ENCODE measurements at places on chromosomes 4 and X. TPM values are rescaled to one million over a fixed set of nuclear protein-coding genes. Genes with fewer than 3 reads are reported as not detected.

DNA sequence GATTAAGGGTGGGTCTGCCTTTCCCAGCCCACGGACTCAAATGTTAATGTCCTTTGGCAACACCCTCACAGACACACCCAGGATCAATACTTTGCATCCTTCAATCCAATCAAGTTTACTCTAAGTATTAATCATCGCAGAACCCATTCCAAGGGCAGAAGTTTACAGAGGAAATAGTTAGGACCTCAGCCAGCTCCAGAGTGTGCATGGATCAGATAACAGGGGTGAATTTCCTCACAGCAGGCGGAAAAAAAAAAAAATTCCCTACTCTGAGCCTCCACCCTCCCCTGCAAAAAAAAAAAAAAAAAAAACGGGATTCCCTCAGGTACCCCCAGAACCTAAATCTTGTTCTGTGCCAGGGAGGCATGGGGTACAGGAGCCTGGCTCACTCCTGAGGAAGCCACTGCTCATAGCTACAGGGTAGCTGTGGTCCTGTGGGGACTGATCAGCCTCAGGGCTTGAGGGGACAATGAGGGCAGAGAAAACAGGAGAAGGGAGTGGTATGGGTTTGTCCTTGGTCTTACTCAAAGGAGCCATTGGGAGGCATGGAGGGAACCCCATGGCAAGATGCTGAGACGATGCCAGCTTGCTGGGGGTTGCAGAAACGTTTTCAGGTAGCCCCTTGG lies 113.0 kb downstream of the DHRSX start:
- H3K4me1 ChIP-seq, result no peaks in the 10 kb centered on the region
- peaks cover 28% of the 10 kb centered on the region for H3K36me3 ChIP-seq
- no peak overlapping the region for H3K27ac ChIP-seq
- no peak overlapping the region for H3K4me3 ChIP-seq
- DNase-seq, result no peak
- H3K27me3 ChIP-seq, result no peaks in the 10 kb centered on the region

GRCh38 chr4:5964030-5964429 lies 54.2 kb downstream of the C4orf50 start:
- H3K4me1 ChIP-seq, result no peaks in the 10 kb centered on the region
- H3K27me3 ChIP-seq, result peaks cover 37% of the 10 kb centered on the region
- H3K4me3 ChIP-seq, result no peak overlapping the region
- no peaks in the 10 kb centered on the region for H3K36me3 ChIP-seq
- H3K27ac ChIP-seq, result no peak overlapping the region

- peaks cover 3% of the 10 kb centered on the region for H3K4me1 ChIP-seq
- H3K27ac ChIP-seq, result no peak overlapping the region
- no peak for DNase-seq
- no peak overlapping the region for H3K4me3 ChIP-seq
- no peaks in the 10 kb centered on the region for H3K36me3 ChIP-seq
Observed at GRCh38 chr4:113179996-113180395, 130.5 kb downstream of the ANK2 start.

DNA sequence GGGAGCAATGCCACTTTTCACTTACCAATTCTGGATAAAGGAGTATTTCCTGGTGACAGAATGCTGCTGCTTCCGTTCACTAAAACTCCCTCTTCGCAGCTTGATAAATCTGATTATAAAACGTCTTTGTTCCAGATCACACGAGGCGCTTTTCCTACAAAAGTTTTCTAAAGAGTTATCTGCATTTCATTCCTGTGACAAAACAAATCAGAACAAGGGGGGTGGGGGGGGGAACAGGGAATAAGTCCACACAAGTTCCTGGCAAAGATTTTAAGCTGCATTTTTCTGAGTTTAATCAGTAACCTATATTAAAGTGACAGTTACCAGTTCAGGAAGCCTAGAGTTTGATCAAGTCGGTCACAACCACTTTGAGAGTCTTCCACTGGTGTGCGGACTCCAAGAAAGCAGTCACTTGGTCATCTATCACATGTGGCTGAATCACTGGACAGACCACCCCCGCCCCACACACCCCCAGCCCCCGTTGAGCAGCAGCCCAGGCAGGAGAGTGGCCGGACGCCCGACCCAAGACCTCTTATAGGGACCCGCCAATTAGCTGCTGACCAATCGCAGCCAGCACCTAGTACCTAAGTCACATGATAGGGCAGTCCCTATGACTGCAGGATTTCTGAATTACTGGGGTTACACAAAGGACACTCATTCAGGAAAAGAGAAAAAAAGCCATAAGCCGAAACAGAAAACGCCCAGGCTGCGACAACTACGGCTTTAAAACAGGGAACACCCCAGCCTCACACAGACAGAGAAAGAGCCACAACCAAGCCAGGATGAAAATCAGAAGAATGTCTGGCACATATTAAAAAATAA lies 569.3 kb upstream of the DIPK2B start:
- peak overlapping the region; percentile 49 for H3K4me3 ChIP-seq
- no peaks in the 10 kb centered on the region for H3K27me3 ChIP-seq

DNA sequence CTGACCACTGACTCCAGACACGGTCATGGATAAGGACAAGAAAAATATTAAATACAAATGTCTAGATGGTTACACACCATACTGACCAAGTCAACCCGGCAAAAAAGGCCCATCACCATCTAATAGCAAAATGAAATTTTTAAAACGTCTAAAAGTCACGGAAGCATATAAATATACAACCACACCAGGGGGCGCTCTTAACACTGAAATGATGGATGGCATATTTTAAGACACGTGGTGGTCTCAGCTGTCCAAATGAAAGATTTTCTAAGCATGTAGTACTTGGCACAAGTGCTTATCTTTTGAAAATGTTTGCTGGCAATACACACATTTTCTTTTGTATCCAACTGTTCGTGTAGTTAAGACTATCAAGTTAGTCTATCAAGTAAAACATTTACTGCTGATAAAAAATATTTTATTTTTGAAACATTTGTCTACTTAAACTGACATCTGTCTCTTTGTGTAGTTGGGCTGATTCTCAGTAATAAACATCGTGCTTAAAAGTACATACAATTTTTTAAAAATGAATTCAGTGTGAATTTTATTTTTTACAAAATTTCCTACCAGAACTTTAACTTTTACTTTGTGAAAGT lies 64.6 kb downstream of the COX7B2 start:
- no peak overlapping the region for H3K27ac ChIP-seq
- H3K36me3 ChIP-seq, result no peaks in the 10 kb centered on the region
- DNase-seq, result no peak
- H3K4me1 ChIP-seq, result no peaks in the 10 kb centered on the region
- H3K27me3 ChIP-seq, result no peaks in the 10 kb centered on the region

DNA sequence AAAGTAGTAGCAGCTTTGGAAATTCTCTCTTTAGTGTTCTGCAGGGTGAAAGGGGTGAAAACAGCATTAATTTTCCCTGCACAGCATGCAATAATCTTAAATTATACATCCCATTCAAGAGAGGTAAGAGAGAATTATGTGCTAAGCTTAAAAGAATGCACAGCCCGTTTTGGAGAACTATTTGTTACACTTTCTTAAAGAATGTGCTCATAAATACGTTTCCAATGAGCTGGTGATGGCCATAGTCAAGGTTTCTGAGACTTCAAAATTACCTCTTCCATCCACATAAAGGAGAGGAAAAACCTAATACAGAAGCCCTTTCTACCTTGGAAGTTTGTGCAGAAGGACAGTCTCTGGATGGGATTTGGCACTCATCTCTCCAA lies 766.7 kb upstream of the TENM3 start:
- no peak for DNase-seq
- no peak overlapping the region for H3K27ac ChIP-seq
- no peaks in the 10 kb centered on the region for H3K36me3 ChIP-seq
- H3K4me1 ChIP-seq, result no peaks in the 10 kb centered on the region
- H3K27me3 ChIP-seq, result no peaks in the 10 kb centered on the region

DNA sequence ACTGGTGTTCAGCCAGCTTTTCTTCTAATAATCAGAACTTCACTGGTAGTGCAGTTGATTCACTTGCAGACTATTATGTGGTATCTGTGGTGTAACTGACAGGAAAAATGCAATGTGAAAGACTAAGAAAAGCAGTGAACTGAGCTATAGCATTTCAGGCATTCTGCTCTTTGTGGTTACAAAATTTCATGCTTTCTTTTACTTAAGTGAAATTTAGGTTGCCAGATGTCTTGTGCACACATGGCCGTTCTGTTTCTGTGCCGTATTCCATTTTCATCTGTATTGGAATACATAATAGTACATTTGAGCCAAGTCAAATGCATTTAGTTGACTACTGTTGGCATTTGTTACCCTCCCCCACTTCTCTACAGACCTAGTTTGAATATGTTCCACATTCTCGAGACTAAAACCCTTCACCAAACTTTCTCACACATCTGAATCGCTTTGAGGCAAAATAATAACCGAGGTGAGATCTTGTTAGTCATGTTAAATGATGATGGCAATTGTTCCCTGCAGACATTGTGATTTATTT lies 8.2 kb downstream of the RTL3 start:
- no peak for DNase-seq
- no peaks in the 10 kb centered on the region for H3K27me3 ChIP-seq
- H3K4me1 ChIP-seq, result peaks cover 32% of the 10 kb centered on the region
- no peak overlapping the region for H3K27ac ChIP-seq
- H3K36me3 ChIP-seq, result no peaks in the 10 kb centered on the region

DNA sequence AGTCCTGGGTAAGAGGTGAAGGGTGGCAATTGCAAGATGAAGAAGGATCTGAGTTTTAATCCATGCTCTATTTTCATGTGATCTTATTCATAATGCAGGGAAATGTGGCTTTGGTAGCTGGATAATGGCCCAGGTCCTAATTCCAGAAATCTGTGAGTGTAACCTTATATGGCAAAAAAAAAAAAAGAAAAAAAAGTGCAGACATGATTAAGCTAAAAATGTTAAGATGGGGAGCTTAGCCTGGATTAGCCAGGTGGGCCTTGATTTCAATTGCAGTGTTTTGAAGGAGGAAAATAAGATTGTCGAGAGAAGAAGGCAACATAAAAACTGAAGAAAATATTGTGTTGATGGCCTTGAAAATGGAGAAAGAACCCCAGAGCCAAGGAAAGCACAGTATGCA lies 867.7 kb upstream of the HS3ST1 start:
- H3K27me3 ChIP-seq, result no peaks in the 10 kb centered on the region
- no peak for DNase-seq
- H3K27ac ChIP-seq, result no peak overlapping the region
- H3K36me3 ChIP-seq, result no peaks in the 10 kb centered on the region

DNA sequence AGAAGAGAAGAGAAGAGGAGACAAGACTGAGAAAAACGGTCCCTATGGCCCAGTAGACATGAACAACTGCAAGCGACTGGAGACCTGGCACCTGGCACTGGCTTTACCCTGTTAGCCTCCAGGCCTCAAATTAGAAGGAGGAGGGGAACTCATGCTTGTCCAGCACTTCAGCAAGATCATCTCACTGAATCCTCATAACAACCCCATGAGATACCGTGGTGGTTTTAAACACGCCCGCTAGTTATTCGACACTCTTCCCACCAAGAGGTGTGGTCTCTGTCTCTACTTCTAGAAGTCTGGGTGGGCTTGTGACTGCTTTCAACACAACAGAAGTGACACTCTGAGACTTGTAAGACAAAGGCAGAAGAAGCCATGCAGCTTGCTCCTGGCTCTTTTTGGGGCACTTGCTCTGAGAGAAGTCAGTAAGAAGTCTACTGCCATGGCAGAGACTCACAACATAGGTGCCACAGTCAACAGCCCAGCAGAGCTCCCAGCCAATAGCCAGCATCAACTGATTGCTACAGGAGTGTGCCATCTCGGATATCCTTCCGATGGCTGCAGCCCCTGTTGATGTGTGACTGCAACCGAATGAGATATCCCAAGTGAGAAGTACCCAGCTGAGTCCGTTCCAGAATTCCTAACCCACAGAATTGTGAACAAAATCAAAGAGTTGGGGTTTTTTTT lies 34.0 kb upstream of the BCOR start:
- no peak overlapping the region for H3K4me3 ChIP-seq
- H3K27ac ChIP-seq, result peak overlapping the region; percentile 73
- H3K27me3 ChIP-seq, result no peaks in the 10 kb centered on the region
- H3K4me1 ChIP-seq, result peaks cover 12% of the 10 kb centered on the region

- no peaks in the 10 kb centered on the region for H3K27me3 ChIP-seq
- H3K4me1 ChIP-seq, result no peaks in the 10 kb centered on the region
- H3K27ac ChIP-seq, result no peak overlapping the region
- no peak for DNase-seq
- no peak overlapping the region for H3K4me3 ChIP-seq
- H3K36me3 ChIP-seq, result no peaks in the 10 kb centered on the region
Observed at GRCh38 chrX:129449148-129449547, 74.1 kb downstream of the SMARCA1 start.

DNA sequence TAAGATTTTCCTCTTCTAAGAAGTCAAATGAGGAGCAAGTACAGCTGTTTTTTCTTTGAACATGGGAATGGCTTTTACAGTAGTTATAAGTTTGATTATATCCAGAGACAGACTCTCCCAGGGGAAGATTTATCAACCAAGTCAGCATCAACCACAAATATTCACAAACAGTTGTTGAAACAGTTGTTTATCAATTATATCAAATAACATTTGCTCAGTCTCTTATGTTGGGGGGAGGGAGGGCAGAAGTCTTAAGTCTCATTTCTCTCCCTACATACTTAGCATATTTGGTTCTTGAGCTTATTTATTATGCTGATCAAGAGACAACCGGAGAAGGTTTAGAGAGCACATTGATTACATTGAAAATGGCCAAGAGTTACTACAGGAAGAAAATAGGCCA lies 110.1 kb downstream of the FBXO8 start:
- H3K4me1 ChIP-seq, result no peaks in the 10 kb centered on the region
- no peaks in the 10 kb centered on the region for H3K27me3 ChIP-seq
- H3K4me3 ChIP-seq, result no peak overlapping the region
- DNase-seq, result no peak
- no peak overlapping the region for H3K27ac ChIP-seq

DNA sequence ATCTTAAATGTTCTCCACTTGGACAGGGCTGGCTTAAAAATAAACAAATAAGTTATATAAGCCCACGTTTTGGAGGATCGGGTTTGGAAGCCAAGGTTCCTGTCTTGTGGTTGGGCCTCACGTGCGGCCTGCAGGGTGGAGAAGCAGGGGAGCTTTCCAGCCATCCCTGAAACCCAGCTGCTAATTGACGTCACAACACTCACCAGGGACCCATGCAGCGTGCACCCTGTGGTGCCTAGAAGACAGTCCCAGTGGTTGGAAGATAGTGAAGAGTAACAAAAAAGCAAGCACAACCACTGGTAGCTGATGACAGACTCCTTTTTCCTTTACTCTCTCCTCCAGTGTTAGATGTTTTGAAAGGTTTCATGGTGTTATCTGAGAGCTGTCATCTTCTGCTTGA lies 142.0 kb upstream of the RBPJ start:
- H3K36me3 ChIP-seq, result no peaks in the 10 kb centered on the region
- no peaks in the 10 kb centered on the region for H3K4me1 ChIP-seq
- H3K27me3 ChIP-seq, result no peaks in the 10 kb centered on the region

POLA1 gene
- 9.4 TPM for total RNA-seq

CT55 gene
- not detected for total RNA-seq

NDST4 gene
- not detected for total RNA-seq

CSAG2 gene
- total RNA-seq, result not detected
